ENCODE measurements at places on chromosomes 2 and 18. TPM values are rescaled to one million over a fixed set of nuclear protein-coding genes. Genes with fewer than 3 reads are reported as not detected.
A peak's percentile ranks its signal among the peaks of the same experiment; 100 is the strongest.

GRCh38 chr18:46160050-46160798 lies 56.0 kb downstream of the HAUS1 start:
- DNase-seq: no peak

GRCh38 chr2:70258532-70258875 lies 567 bp downstream of the PCYOX1 start:
- peak; percentile 90 for DNase-seq

GRCh38 chr2:119231975-119232665 lies 8.5 kb downstream of the STEAP3 start:
- DNase-seq: no peak

POU3F3 gene
- total RNA-seq: 0.84 TPM

- DNase-seq: no peak
Measured at GRCh38 chr2:198173242-198173641, 368.8 kb downstream of the PLCL1 start.

SH3RF3 gene
- 3.7 TPM for total RNA-seq

- DNase-seq: no peak
Measured at GRCh38 chr18:36329684-36330434, 32.3 kb downstream of the FHOD3 start.

- DNase-seq: no peak
Measured at GRCh38 chr2:86319700-86320580, 17.5 kb downstream of the REEP1 start.

RESP18 gene
- not detected for total RNA-seq

DNA sequence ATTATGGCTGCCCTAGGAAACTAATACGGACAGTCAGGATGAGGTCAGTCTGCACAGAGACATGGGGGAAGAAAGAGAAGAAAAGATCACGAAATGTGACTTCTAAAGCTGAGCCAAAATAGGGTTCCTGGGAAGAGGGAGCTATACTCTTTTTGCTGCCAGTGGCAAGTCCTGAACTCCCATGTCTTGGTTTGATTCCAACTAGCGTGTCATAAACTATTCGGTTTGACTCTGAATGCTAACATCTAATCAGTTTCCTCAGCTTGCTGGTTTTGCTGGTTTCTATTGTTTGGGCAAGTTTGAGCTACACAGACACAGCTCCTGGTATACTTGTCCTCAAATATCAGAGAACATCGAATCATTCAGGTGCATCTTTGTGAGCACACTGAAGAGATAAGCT lies 80.5 kb upstream of the CYP1B1 start:
- no peak for DNase-seq

DNA sequence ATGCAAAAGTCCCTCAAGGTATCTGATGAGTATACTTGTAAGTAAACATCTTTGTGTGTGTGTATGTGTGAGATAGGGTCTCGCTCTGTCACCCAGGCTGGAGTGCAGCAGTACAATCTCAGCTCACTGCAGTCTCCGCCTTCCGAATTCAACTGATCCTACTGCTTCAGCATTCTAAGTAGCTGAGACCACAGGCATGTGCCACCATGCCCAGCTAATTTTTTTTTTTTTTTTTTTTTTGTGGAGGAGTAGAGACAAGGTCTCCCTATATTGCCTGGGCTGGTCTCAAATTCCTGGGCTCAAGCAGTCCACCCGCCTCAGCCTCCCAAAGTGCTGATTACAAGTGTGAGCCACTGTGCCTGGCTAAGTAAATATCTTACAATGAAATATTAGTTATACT lies 23.2 kb downstream of the ADAM17 start:
- no peak for DNase-seq

- DNase-seq: no peak
Measured at GRCh38 chr2:30933496-30933895, 126.2 kb upstream of the CAPN13 start.

DNA sequence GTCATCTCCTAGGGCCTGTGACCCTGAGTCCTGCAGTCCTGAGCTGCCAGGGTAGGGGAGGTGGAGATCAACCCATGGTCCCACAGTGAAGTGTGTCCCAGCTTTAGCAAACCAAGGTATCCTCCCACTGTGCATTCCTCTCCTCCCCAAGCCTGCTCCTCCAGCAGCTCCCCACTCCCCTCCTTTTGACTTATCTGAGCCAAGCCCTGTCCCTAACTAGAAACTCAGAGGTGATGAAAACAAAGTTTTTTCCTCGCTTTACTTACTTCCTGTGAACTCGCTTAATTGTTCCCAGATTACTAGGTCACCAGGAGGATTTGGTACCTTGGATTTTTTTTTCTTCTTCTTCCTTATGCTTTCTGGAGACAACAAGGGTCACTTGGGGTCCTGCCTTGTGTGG lies 80.8 kb downstream of the EHD3 start:
- DNase-seq: no peak

GRCh38 chr2:63975437-63976124 lies 43.6 kb downstream of the VPS54 start:
- DNase-seq: no peak

HES6 gene
- 1.3 TPM for total RNA-seq
